B cell (primary cell): ENCODE measurements at places on chromosomes 4 and X. TPM values are rescaled to one million over a fixed set of nuclear protein-coding genes. Genes with fewer than 3 reads are reported as not detected.

GRCh38 chr4:179437962-179438361, 1995.7 kb upstream of the AGA start:
- H3K4me1 ChIP-seq = no peaks in the 10 kb centered on the region
- H3K36me3 ChIP-seq = no peaks in the 10 kb centered on the region
- H3K27me3 ChIP-seq = no peaks in the 10 kb centered on the region
- DNase-seq = no peak

IGSF1 gene
- not detected in 2 replicates for polyA plus RNA-seq

- H3K4me3 ChIP-seq = no peak overlapping the region
- no peaks in the 10 kb centered on the region for H3K4me1 ChIP-seq
Observed at GRCh38 chrX:10952619-10953018, 158.5 kb upstream of the HCCS start.

GRCh38 chr4:141193516-141194034, 27.1 kb upstream of the ZNF330 start:
- no peak overlapping the region for H3K4me3 ChIP-seq
- no peak overlapping the region for H3K27ac ChIP-seq
- H3K27me3 ChIP-seq = no peaks in the 10 kb centered on the region
- no peaks in the 10 kb centered on the region for H3K36me3 ChIP-seq
- H3K4me1 ChIP-seq = no peaks in the 10 kb centered on the region

DNA sequence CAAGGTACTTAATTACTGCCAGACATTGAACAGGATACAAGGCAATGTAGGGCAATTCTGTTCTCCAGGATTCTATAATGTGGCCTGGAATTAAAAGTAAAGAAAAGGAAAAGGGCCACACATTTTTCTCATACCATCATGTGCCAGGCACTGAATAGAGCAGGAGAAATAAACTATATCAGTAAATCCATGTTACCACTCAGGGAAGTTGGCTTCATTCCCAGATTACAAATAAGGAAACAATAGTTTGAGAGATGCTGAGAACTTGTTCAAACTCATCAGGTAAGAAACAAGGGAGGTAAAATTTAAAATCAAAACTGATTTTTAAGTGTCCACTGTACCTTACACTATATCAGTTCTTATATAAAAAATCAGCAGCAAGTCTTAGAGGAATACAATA, 645.0 kb upstream of the ATOH1 start:
- no peaks in the 10 kb centered on the region for H3K27me3 ChIP-seq
- no peak overlapping the region for H3K4me3 ChIP-seq
- H3K4me1 ChIP-seq = no peaks in the 10 kb centered on the region
- H3K36me3 ChIP-seq = no peaks in the 10 kb centered on the region

CLDN22 gene
- not detected in 2 replicates for polyA plus RNA-seq

GRCh38 chrX:1392376-1393068, 609 bp upstream of the SLC25A6 start:
- H3K4me3 ChIP-seq = peak overlapping the region; percentile 99
- H3K27ac ChIP-seq = peak overlapping the region; percentile 96
- peaks cover 17% of the 10 kb centered on the region for H3K4me1 ChIP-seq
- H3K36me3 ChIP-seq = peaks cover 43% of the 10 kb centered on the region
- DNase-seq = no peak
- no peaks in the 10 kb centered on the region for H3K27me3 ChIP-seq

EPGN gene
- polyA plus RNA-seq = 0.20 TPM in 1 of 2 replicates, not detected in the other

GRCh38 chrX:20968996-20969395, 405.2 kb upstream of the CNKSR2 start:
- H3K36me3 ChIP-seq = no peaks in the 10 kb centered on the region
- DNase-seq = no peak
- no peak overlapping the region for H3K27ac ChIP-seq
- H3K4me1 ChIP-seq = no peaks in the 10 kb centered on the region

GRCh38 chr4:169758401-169758962, 738 bp upstream of the HPF1 start:
- H3K4me3 ChIP-seq = no peak overlapping the region
- no peak overlapping the region for H3K27ac ChIP-seq
- no peak for DNase-seq
- peaks cover 14% of the 10 kb centered on the region for H3K4me1 ChIP-seq
- no peaks in the 10 kb centered on the region for H3K36me3 ChIP-seq
